Activated CD4-positive, alpha-beta T cell treated with anti-CD3 and anti-CD28 coated beads, Interleukin-2, amount 10 ng/mL, durations not matched to agents 7 days and 5 days (primary cell): ENCODE measurements at places on chromosomes 2 and 18.

- H3K36me3 ChIP-seq = no peaks in the 10 kb centered on the region
- H3K4me1 ChIP-seq = no peaks in the 10 kb centered on the region
- no peak within 1 kb of the TSS for H3K4me3 ChIP-seq
- no peak for DNase-seq
- H3K27ac ChIP-seq = no peak within 1 kb of the TSS
Measured at GRCh38 chr18:57146956-57147636, at the start of gene BOD1L2. Gene BOD1L2, plus strand, starts transcription at chr18:57147087. Its CDS starts 226 bp downstream, at chr18:57147313.

DNA sequence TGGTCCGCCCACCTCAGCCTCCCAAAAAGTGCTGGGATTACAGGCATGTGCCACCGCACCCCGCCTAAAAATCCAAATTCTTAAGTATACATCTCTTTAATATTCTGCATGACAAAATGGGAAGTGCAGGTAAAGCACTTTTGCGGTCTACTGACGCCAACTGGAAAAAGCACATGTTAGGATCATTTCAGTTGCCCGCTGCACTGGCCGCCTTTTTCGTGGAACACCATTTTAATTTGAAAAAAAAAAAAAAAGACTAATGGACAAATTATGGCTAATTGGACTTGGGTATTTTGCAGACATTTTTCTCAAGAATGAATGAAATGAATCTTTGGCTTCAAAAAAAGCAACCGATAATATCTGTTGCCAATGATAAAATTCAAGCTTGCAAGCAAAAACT is 129.3 kb upstream of the GPC1 start:
- no peaks in the 10 kb centered on the region for H3K36me3 ChIP-seq
- no peak overlapping the region for H3K4me3 ChIP-seq
- no peaks in the 10 kb centered on the region for H3K27me3 ChIP-seq

DNA sequence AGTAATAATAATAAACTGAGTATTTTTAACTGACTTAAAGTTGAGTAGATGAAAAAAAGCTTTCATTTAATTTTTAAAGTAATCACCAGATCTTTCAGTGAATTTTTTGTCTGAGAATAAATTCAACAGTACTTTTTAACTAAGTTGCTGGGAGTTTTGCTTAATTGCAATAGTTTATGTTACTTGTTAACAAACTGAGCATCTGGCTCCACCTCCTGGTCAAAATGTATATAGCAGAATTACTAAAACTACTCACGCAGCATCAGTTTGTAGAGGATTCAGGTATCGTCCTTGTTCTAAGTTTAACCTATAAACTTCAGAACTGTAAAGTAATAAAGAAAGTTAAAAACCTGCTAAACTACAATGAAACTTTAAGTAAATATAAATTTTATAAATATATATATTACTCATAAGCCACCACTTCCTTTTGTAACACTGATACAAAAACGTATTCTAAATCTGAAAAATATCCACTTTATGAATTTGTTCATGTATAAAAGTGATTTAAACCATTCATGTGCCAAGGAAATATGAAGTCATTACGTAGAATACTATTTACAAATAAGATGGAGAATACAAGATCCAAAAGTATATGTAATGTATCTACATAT is 21.3 kb downstream of the NOL10 start:
- H3K27ac ChIP-seq = no peak overlapping the region
- H3K36me3 ChIP-seq = peaks cover 31% of the 10 kb centered on the region
- H3K4me1 ChIP-seq = no peaks in the 10 kb centered on the region
- H3K4me3 ChIP-seq = no peak overlapping the region

- H3K27me3 ChIP-seq = no peaks in the 10 kb centered on the region
- H3K36me3 ChIP-seq = no peaks in the 10 kb centered on the region
- H3K27ac ChIP-seq = no peak overlapping the region
- no peaks in the 10 kb centered on the region for H3K4me1 ChIP-seq
Measured at GRCh38 chr2:24421668-24422067, 61.3 kb upstream of the ITSN2 start.

GRCh38 chr2:98583816-98584618 is 24.3 kb downstream of the COA5 start:
- H3K27me3 ChIP-seq = no peaks in the 10 kb centered on the region
- H3K4me3 ChIP-seq = no peak overlapping the region
- H3K36me3 ChIP-seq = peaks cover 56% of the 10 kb centered on the region
- H3K27ac ChIP-seq = peak overlapping the region; percentile 44

DNA sequence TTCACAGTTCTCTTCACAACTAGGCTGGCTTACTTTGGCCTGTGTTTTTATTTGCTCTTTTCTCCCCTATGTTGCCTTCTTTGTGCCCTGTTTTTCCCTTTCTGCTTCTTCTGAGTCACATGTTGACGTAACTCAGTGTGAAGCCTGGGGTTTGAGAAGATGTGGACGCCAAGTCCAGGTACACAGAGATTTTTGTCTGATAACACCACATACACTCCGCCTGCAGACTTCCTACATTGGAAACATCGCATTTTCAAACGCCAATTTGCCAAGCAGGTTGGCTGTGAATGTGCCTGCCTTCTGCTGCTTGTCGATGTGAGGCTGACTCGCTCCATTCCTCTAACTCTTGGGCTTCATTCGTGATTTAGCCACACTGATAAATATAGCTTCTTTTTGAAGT is 62.6 kb upstream of the FN1 start:
- H3K4me3 ChIP-seq = no peak overlapping the region
- no peak for DNase-seq
- no peaks in the 10 kb centered on the region for H3K36me3 ChIP-seq
- H3K4me1 ChIP-seq = no peaks in the 10 kb centered on the region
- no peak overlapping the region for H3K27ac ChIP-seq

- DNase-seq = no peak
- no peaks in the 10 kb centered on the region for H3K36me3 ChIP-seq
- no peaks in the 10 kb centered on the region for H3K27me3 ChIP-seq
- H3K4me3 ChIP-seq = no peak overlapping the region
- no peak overlapping the region for H3K27ac ChIP-seq
Measured at GRCh38 chr2:240299710-240300068, 135.8 kb upstream of the GPC1 start.
